Activated naive CD4-positive, alpha-beta T cell (primary cell): ENCODE measurements at places on chromosomes 11 and 22.

GRCh38 chr11:102734650-102735049 lies 9.9 kb upstream of the MMP8 start:
- no peak for DNase-seq

GRCh38 chr11:116911976-116912734 lies 74.7 kb upstream of the APOA1 start:
- no peak for DNase-seq

DNA sequence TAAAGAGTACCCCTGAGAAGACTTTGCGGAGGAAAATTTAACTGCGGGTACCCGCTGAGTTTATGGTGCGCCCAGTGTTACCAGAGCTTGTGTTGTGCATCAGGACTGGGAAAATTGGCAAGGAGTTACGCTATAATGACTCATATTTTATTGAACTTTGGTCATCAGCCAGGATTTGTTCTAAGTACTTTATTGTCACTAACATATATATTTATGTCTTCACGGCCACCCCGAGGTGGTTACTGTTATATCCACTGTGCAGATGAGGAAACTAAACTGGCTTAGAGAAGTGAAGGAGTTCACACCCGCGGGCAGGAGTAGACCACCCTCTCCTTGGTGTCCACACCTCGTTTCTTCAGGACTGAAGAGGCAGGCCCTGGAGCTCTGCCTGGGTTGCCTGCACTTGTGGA lies 667 bp downstream of the ACCS start:
- DNase-seq = no peak

- DNase-seq = no peak
Measured at GRCh38 chr11:87030458-87031054, 7.2 kb upstream of the TMEM135 start.

DNA sequence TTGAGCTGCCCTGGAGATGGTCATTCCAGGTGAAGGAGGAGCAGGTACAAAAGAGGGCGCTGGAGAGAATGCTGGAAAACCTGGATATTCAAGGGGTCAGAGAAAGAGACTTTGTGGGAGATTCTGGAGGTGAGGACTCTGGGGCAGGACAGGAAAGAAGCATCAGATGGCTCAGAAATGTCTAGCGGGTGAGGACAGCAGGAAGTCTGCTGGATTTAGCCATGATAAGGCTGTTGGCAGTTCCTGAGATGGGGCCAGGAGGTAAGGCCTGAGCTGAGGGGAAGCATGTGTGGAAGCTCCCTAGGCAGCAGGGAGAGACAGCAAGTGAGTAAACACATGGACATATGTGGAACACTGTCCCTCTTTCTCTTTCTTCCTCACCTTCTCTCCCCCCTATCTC lies 1.5 kb downstream of the UPB1 start:
- no peak for DNase-seq

DNA sequence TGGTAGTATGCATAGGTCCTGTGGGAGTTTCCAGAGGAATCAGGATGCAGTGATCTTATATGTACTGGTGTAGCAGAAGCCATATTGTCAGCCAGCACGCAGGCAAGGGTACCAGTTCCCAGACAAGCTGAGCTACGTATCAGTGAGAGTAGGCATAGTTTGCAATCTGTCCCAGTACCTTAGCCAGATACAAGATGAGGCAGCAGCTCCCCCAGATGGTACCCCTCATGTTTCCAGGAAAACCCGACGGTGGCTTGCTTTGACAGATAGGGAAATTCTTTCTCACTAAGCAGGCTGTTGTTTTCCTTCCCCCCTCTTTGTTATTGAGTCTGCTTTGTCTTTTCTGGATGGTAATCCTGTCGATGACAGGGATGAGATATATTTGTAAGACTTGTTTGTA lies 109.7 kb upstream of the RRM1 start:
- DNase-seq = no peak

GRCh38 chr11:132115454-132115853 lies 745.0 kb downstream of the NTM start:
- DNase-seq = no peak

GRCh38 chr11:118289401-118289800 lies 15.1 kb upstream of the CD3E start:
- DNase-seq = no peak

DNA sequence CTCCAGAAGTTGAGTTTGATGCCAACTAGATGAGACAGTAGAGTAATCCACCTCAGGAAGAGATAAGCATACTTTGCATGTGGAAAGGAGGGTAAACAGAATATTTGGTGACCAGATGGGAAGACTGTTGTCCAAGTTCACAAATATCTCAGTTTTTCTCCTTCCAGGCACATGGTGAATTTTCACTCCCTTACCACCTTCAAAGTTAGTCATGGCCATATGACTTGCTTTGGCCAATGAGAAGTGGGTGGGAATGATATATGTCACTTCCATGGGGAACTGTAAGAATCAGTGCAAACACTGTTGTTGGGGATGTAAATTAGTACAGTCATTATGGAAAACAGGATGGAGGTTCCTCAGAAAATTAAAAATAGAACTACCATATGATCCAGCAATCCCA lies 105.8 kb downstream of the SPATA19 start:
- no peak for DNase-seq

- DNase-seq = no peak
Measured at GRCh38 chr22:30717331-30717921, 22.8 kb downstream of the OSBP2 start.

DNA sequence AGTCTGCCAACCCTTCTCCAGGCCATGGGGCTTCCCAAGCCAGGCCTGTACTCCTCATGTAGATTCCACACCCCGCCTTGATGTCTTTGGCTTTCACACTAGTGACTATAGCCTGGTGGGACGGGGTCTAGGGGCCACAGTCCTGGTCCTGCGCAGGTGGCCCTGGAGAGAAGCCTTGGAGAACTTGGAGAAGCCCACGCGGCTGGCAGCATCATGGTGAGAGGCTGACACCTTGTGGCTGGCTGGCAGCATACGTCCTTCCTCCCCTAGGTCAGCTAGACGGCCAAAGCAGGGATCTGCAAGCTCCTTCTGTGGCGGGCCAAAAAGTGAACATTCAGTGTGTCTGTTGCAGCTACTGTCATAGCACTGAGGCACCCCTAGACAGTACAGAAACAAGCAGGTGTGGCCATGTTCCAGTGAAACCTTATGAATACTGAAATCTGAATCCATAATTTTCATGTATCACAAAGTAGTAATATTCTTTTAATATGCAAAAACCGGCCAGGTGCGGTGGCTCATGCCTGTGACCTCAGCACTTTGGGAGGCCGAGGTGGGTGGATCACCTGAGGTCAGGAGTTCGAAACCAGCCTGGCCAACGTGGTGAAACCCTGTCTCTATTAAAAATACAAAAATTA lies 42.0 kb downstream of the FAM83F start:
- peak; percentile 23 for DNase-seq

DNA sequence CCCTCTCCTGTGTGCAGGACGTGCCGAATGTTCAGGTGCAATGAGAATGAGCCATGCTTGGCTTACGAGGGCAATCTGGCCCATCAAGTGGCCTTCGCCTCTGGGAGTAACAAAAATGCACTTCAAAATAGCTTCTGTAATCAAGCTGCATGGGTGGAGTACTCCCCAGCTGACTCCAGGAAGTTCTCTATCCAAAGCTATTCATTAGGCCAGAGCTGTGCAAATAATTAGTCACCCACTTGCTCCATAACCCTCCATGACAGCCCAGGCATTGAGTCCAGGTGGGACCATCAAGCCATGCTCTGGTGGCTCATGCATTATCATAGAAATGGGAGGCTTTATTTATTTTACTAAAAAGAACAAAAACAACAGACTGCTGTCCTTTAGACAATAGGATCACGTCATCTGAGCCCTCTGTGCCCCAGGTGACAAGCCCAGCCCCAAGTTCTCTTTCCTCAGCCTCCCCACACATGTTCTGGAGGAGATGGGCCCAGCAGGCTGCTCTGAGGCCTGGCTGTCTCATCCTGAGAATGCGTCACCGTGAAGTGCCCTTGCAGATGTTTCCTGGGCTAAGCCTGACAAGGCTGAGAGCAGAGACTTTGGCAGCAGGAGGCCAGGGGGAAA lies 244.7 kb downstream of the ETS1 start:
- DNase-seq = no peak

DNA sequence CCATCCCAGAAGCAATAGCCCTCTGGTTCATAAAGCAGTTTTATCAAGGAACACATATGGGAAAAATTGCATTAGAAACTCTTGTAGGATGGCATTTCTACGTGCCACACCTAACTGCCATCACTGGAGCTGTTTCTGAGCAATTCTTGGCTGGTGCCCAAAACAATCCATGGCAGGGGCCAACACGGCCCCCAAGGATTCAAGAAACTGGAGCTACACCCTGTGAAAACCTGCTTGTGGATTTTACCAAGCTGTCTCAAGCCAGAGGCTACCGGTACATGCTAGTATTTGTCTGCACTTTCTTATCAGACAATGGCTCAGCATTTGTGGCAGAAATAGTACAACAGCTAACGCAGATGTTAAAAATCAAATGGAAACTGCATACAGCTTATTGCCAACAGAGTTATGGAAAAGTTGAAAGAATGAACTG lies 42.4 kb upstream of the GLYAT start:
- no peak for DNase-seq

DNA sequence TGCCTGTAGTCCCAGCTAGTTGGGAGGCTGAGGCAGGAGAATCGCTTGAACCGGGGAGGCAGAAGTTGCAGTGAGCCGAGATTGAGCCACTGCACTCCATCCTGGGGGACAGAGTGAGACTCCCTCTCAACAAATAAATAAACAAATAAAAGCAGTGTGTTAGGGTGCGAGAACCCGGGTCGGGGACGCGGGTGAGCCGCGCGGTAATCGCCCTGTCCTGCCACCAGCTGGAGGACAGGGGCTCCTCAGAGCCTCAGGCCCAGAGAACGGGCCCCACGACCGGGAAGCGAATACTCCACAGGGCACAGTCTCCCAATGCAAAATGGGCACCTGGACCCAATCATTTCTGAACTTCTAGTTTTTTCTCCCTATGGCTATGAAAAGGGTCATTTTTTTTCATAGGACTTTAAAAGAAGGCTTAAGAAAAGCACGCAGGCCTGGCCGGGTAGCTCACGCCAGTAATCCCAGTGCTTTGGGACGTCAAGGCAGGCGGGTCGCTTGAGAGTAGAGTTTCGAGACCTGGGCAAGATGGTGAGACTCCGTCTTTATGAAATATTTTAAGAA lies 744 bp upstream of the MCM5 start:
- no peak for DNase-seq

DNA sequence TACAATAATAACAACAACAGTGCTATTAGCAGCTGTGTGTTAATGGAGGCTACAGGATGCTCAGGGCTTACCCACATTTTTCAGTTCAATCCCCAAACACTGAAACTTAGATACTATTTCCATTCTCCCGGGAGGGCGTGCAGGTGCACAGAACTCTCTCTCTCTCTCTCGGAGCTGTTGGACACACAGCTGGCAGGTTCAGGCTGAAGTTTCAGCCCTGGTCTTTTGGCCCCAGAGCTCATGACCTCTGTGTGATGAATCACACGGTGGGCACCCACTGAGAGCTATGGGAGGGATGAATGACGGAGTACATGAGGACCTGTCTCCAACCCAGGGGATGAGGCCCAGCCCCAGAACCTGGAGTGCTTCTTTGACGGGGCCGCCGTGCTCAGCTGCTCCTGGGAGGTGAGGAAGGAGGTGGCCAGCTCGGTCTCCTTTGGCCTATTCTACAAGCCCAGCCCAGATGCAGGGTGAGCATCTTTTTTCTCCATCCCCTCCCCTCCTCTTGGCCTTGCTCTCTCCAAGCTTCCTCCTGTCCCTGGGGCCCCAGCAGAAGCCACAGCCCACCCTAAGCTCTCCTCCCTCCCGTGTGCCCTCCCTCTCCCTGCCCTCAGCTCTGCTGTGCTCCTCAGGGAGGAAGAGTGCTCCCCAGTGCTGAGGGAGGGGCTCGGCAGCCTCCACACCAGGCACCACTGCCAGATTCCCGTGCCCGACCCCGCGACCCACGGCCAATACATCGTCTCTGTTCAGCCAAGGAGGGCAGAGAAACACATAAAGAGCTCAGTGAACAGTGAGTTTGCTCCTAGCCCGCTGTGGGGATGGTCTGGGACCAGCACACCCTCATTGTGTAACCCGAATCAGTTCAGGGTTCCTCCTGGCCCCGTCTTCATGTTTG lies 16.9 kb downstream of the CSF2RB start:
- no peak for DNase-seq

DNA sequence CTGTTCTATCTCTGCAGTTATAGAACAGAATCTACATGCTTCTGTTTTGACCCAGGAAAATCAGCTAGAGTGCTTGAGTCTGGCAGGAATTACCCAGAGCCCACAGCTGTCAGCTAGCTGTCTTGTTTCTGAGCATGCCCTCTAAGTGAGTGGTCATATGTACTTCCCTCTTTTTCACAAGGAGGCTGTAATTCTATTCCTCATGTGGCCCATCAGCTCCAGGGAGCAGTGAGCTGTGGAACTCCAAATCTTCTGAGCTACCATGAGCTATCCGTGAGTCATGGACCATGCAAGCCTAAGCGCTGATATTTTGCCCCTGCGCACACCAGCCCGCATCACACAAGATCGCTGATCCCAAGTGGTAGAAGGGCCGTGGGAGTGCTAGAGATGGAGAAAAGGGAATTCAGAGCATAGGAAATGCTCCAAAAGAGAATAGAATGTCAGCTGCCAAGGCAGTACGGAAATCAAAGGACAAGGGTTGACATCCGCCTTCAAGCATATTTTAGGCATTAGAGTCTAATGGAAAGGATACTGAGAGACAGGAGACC lies 5.4 kb downstream of the FJX1 start:
- DNase-seq = no peak

- no peak for DNase-seq
Measured at GRCh38 chr11:103358251-103358650, 249.0 kb downstream of the DYNC2H1 start.

- DNase-seq = no peak
Measured at GRCh38 chr22:45451972-45452371, 38.5 kb downstream of the RIBC2 start.

- no peak for DNase-seq
Measured at GRCh38 chr11:111397034-111397433, 18.0 kb upstream of the POU2AF1 start.

GRCh38 chr22:39900306-39901227 lies at the start of gene GRAP2:
GRAP2 (plus strand) TSS chr22:39901084; CDS start chr22:39947107, 46,023 bp downstream.
- peak; percentile 29 for DNase-seq

- no peak for DNase-seq
Measured at GRCh38 chr11:26755762-26756161, 33.9 kb upstream of the SLC5A12 start.

DNA sequence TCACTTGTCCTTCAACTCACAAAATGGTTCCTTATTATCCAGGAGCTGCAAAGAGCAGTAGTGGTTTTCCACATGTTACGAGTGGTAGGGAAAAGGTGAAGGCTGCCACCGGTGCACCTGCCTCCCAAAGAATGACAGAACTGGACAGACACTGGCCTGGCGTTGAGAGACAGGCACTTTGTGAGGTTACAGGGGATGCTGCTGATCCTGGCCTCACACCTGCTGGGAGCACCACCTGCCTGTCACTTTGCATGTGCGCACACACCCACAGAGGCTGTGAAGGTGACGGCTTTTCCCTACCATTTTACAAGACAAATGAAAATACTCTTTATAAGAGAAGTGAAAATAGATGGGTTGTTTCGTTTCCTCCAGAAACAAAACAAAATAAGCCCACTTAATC lies 175.3 kb upstream of the B3GAT1 start:
- no peak for DNase-seq
